ENCODE measurements at places on chromosomes 5 and 9.

DNA sequence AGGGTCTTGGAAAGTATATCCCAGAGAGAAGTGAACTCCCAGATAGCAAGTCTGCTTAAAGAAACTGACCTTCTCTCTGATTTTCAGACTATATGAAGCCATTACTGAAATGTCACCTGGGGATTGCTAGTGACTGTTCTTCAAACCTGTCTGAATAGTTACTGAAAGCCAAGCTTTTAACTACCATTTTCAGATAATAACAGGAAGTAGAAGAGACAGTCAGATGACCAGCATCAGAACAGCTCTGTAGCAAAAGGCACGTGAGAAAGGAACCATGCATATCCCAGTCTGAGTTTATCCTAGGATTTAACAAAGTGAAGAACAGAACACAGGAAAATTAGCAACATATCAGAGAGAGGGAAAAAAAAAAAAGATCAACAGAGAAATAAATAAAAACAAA lies 74.9 kb upstream of the SELENOP start:
- DNase-seq, result no peak

DNA sequence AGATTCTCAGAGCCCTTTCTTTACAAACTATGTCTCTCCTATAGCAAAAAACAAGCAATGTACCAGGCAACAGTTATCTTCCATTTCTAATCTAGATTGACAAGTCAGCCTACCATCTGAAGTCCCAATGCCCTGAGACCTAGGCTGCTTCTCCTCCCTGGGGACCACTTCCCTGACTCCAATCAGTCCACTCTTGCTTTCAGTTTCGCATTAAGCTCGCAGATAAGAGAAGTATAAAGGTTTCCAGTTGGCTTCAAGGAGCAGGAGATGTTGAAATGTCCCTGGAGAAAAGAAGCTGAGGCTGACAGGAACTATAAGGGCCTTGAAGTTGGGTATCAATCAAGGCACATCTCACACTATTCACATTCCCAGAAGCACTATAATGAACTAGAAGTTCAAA lies 32.3 kb downstream of the ERP44 start:
- DNase-seq, result peak; percentile 4

DNA sequence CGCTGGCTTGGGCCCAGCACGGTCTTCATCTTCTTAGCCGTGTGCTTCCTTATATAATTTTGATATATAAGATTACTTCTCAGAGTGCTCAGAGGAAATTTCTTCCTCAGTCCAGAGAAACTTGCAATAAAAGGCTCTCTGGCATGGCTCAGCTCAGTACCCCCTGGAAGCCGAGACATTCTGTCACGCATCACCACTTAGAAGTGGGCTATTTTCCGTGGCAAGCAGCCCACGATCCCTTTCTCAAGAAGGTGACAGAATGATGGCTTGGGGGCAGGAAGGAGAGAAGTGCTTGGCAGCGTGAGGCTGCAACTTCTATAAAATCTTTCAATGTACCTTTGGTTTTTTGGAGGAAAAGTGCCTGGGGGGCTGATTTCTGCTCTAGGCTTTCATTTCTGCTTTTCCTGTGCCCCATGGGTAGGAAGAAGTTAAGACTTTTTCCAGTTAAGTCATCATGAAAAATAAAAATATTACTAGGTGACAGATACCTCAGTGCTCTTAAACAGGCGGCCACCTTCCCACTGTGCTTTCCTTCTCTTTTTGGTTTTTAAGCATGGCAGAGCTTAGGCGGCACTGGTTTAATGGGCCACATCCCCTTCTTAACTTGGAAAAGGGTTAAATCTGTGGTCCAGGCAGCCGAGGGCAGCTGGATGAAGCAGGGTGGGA lies 104.6 kb downstream of the MVB12B start:
- DNase-seq, result no peak

DNA sequence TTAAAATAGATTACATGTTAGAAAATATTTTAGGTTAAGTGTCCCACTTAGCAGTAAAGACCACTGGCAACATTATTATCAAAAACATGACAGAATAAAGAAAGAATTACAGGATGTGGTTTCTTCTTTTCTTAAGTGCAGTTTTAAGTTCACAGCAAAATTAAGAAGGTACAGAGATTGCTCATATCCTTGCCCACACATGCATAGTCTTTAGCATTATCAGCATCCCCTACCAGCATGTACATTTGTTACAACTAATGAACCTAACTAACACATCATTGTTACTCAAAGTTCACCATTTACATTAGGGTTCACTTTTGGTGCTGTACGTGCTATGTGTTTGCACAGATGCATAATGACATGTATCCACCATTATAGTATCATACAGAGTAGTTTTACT lies 837.7 kb upstream of the CDH9 start:
- no peak for DNase-seq

GRCh38 chr5:33997331-33997983 lies 10.4 kb downstream of the AMACR start:
- peak; percentile 29 for DNase-seq

- DNase-seq, result no peak
Measured at GRCh38 chr9:90647843-90648242, 5.2 kb upstream of the DIRAS2 start.
